ENCODE measurements at places on chromosomes 13 and 19. TPM values are rescaled to one million over a fixed set of nuclear protein-coding genes. Genes with fewer than 3 reads are reported as not detected.

DNA sequence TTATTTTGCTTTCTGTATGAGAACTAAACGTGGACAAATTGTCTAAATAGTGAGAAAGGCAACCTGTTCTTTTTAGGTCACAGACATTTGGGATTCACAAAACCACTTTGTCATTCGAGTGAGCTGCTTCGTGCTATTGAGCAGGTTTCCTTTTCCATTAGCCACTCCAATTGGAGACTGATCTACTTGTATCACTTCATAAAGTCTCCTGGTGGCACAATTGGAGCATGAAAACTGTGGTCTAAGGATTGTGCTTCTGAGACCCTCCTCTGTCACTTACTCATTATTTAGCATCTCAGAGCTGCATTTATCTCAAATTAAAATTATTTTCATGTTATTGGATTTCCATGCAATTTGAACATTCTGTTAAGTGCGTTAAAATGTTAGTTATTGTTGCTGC, 397.7 kb downstream of the TDRD3 start:
- DNase-seq = no peak

CAPN12 gene
- not detected for total RNA-seq

- DNase-seq = no peak
Observed at GRCh38 chr19:55454787-55455243, 6.6 kb downstream of the ISOC2 start.

- DNase-seq = no peak
Observed at GRCh38 chr19:12952488-12953137, 4.4 kb downstream of the GADD45GIP1 start.

TMEM86B gene
- 3.6 TPM for total RNA-seq

GRCh38 chr13:39406688-39407087, 196.3 kb downstream of the LHFPL6 start:
- no peak for DNase-seq

DNA sequence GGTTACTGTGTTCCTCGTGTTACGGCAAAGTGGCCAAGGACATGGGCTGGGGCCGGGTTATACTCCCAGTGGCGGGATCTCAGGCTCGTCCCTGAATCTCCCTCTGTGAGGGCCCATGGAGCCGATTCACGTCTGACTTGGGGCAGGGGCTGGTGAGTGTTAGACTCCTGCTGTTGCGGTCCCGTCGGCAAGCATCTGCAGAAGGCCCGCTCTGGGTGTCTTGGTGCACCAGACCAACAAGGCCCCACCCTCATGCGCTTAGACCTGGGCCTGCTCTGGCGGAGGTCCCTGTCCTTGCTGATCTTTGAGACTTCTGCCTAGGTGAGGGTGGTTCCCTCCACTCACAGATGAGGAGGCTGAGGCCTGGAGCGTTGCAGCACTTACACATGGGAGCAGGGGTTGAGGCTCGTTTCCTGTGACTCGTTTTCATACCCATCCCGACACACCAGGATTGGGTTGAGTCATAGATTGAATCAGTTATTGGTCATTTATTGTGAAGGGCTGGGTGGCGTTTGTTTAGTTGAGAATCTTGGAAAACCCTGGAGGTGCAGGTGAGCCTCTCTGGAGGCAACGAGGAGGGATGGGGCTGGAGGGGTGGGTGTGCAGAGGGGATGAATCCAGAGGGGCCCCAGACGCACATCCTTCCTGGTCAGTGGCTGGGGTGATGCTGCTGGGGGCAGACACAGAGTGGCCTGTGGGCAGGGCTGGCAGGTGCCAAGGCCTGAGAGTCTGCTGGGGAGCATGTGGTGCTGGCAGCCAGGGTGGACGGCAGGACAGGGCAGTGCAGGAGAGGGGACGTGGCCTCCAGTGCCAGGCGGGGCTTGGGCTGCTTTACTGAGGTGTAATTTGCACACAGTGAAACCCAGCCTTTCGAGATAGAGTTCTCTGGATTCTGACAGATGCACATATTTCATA, 4.6 kb downstream of the EPN1 start:
- DNase-seq = no peak

DNA sequence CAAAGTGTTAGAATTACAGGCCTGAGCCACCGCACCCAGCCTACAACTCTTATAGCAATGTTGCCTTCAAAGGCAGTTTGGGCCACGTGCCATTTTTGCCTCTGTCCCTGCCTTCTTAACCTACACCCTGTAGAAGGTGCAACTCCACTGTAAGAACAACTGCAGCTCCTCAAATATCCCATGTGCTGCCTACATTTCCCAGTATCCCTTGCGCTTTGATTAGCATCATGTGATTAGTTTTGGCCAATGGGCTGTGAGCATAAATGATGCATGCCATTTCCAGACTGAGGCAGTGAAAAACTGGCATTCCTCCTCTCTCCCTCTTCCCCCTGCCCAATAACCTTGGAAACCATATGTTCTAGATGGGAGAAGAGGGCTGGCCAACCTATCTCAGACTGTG, 75.2 kb upstream of the MRI1 start:
- DNase-seq = no peak

DNA sequence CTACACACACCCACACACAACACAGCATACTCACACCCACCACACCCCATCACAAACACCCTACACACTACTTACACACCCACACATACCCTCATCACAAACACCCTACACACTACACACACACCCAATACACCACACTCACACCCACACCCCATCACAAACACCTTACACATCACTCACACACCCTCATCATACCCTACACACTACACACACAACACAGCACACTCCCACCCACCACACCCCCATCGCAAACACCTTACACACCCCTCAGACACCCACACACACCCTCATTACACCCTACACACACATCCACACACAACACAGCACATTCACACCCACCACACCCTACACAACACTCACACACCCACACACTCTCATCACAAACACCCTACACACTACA, 15.8 kb downstream of the PEPD start:
- no peak for DNase-seq

DNA sequence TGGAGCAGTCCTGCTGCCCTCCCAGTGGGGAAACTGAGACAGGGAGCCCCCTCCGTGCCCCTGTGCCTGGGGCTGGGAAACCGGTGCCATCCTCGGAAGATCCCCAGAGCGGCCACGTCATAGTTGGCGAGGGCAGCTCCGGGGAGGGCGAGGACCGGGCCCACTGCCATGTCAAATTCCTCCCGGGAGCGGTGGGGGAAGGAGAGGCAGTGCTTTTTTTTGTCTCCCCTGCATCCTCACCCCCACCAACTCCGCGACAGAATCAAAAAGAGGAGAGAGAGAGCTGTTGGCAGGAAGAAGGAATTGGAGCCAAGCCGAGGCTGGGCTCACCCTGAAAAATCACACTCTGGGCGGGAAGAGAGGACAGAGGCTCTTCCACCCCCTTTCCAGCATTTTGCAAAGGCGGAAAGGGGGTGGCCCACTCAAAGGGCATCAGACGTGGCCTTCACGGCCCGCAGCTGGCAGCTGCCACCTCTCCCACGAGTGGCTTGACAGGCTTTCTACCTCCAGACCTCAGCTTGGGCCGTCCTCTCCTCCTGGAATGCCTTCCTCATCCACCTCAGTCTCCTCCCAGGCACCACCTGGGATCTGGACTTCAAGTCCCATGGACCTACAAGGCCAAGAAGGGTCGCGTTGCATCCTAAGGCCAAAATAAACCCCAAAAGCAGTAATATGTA, 19.6 kb upstream of the NFIC start:
- DNase-seq = peak; percentile 96

GRCh38 chr19:45296355-45296754, 26.3 kb downstream of the CKM start:
- DNase-seq = no peak

OR7A5 gene
- total RNA-seq = not detected

- DNase-seq = no peak
Observed at GRCh38 chr19:3178377-3178972, at the start of gene S1PR4. S1PR4 (plus strand) TSS chr19:3178769; CDS start chr19:3178793, 24 bp downstream.

GRCh38 chr19:43607238-43608205, 4.4 kb upstream of the SRRM5 start:
- DNase-seq = no peak

AMER2 gene
- total RNA-seq = 2.4 TPM

DNA sequence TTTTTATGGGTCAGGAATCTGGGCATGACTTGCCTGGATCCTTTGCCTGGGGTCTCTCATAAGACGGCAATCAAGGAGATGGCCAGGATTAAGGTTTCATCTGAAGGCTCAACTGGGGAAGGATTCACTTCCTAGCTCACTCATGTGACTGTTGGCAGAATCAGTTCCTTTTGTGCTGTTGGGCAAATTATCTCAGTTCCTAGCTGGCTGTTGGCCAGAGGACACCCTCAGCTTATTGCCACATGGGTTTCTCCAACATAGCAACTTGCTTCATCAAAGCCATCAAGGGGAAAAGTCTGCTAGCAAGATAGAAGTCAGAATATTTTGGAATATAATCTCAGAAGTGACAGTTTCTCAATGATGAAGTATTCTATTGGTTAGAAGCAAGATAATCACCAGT, 12.2 kb upstream of the EVI5L start:
- DNase-seq = no peak

- no peak for DNase-seq
Observed at GRCh38 chr13:93621051-93621450, 394.4 kb downstream of the GPC6 start.

FFAR1 gene
- total RNA-seq = not detected

- no peak for DNase-seq
Observed at GRCh38 chr19:54208784-54209057, 8.1 kb downstream of the RPS9 start.

DNA sequence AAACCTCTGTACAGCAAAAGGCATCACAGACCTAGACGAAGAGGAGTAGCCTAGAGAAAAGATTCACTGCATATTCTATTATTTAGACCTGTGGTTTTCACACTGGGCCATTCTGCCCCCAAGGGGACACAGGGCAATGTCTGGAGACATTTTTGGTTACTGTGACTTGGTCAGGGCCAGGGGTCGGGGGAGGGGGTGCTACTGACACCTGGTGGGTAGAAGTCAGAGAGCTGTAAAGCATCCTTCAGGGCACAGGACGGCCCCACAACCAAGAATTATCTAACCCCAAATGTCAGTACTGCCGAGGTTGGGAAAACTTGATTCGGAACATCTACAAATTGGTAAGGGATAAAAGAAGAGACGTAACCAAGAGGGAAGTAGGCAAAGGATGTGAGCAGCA, 11.3 kb downstream of the ELAVL1 start:
- no peak for DNase-seq

DNA sequence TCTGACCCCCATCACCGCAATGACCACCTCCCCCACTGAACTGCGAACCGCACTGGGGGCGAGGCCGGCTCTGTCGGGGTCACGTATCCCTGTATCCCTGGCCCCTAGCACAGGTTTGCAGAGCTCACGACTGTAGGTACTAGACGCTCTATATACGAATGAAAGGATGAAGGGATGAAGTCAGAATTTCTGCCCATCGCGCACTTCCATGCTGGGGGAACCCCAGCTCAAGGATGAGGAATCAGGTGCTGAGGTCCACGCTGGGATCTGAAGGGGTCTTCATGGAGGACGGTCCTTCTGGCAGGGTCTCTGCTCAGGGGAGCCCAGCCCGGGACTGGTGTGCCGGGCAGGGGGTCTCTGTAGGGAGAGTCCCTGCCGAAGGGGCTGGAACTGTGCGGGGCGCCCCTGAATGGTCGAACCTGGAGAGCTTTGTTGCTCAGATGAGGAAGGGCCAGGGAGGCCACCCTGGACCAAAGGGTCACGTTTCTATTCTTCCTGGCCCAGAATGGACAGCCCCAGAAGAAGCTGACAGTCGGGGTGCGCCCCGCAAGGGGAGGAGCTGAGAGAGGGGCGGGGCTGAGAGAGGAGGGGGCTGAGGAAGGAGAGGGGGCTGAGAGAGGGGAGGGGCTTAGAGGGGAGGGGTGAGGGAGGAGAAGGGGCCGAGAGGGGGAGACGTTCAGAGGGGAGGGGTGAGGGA, 37.9 kb upstream of the SEMA6B start:
- DNase-seq = no peak
